ENCODE measurements at places on chromosomes 11 and 22.

- peaks cover 16% of the 10 kb centered on the region for H3K4me1 ChIP-seq
- H3K36me3 ChIP-seq: no peaks in the 10 kb centered on the region
- H3K27me3 ChIP-seq: no peaks in the 10 kb centered on the region
- no peak overlapping the region for H3K27ac ChIP-seq
- no peak overlapping the region for H3K4me3 ChIP-seq
Observed at GRCh38 chr11:4664183-4664582, 20.4 kb downstream of the OR51E1 start.

DNA sequence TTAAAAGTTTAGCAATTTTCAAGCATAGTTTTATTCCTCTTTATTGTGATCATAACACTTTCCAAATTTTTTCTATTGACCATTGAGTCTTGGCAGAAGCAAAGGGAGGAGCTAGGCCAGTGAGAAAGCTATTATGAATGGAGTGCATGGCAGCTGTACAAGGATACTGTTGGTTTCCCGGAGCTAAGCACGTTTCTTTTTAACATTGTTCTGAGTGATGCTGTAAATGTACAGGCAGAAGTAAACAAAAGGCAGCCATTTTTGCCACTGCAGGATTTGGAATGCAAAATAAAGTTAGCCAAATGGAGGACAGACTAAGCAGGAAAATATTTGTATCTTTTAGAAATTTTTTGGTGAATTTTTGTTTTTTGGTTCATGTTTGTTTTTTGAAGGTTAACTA is 16.2 kb downstream of the CBL start:
- H3K4me3 ChIP-seq: no peak overlapping the region
- H3K4me1 ChIP-seq: peaks cover 4% of the 10 kb centered on the region
- no peaks in the 10 kb centered on the region for H3K27me3 ChIP-seq
- H3K36me3 ChIP-seq: no peaks in the 10 kb centered on the region

DNA sequence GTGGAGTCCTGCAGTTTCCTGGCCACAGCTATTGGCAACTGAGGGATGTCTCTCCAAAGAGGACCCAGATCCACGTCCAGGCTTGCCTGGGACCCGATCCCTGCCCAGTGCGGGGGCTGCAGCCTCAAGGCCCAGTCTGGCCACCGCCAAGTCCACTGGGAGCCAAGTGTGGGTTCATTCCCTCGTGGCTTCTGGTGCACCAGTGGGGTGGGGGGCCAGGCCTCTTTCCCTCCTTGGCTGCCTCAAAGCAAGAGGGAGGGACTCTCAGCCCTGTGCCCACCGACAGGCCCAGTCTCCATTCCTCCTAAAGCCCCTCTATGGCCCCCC is 13.3 kb upstream of the PIM3 start:
- peaks cover 9% of the 10 kb centered on the region for H3K4me1 ChIP-seq
- no peak overlapping the region for H3K4me3 ChIP-seq
- DNase-seq: no peak
- H3K27ac ChIP-seq: no peak overlapping the region
- H3K27me3 ChIP-seq: peaks cover 3% of the 10 kb centered on the region

- no peak overlapping the region for H3K4me3 ChIP-seq
- H3K27me3 ChIP-seq: peaks cover 1% of the 10 kb centered on the region
- DNase-seq: no peak
- H3K27ac ChIP-seq: no peak overlapping the region
Observed at GRCh38 chr11:35352077-35352888, 67.1 kb downstream of the SLC1A2 start.

GRCh38 chr22:42343531-42344081 is 73.2 kb upstream of the TCF20 start:
- H3K27ac ChIP-seq: no peak overlapping the region
- H3K36me3 ChIP-seq: no peaks in the 10 kb centered on the region
- no peak for DNase-seq
- H3K27me3 ChIP-seq: peaks cover 31% of the 10 kb centered on the region

- H3K36me3 ChIP-seq: no peaks in the 10 kb centered on the region
- no peak overlapping the region for H3K4me3 ChIP-seq
- peaks cover 1% of the 10 kb centered on the region for H3K27me3 ChIP-seq
- H3K4me1 ChIP-seq: peaks cover 14% of the 10 kb centered on the region
Observed at GRCh38 chr22:36885474-36885873, 24.7 kb downstream of the NCF4 start.

GRCh38 chr11:109892321-109892794 is 200.8 kb upstream of the ZC3H12C start:
- H3K27me3 ChIP-seq: no peaks in the 10 kb centered on the region
- DNase-seq: no peak
- no peaks in the 10 kb centered on the region for H3K4me1 ChIP-seq
- no peak overlapping the region for H3K27ac ChIP-seq
- no peak overlapping the region for H3K4me3 ChIP-seq

DNA sequence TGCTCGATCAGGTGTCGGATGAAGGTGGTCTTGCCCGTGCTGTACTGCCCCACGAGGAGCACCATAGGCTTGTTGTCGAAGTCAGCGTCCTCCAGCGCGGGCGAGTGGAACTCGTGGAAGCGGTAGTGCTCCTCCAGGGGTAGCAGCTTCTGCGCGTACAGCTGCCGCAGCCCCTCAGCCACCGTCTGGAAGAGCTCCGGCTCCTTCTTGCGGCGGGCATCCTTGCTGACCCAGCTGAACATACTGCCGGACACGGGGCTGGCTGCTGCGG is 263 bp downstream of the EHD1 start:
- no peak overlapping the region for H3K27ac ChIP-seq
- peaks cover 15% of the 10 kb centered on the region for H3K27me3 ChIP-seq
- DNase-seq: no peak
